Astrocyte (in vitro differentiated cells and primary cell): ENCODE measurements at places on chromosomes 2 and 18. TPM values are rescaled to one million over a fixed set of nuclear protein-coding genes. Genes with fewer than 3 reads are reported as not detected.

Gene TRIB2
- 22.6 and 28.6 TPM in 2 replicates for total RNA-seq

Gene MDH1
- 175 and 177 TPM in 2 replicates for total RNA-seq

DNA sequence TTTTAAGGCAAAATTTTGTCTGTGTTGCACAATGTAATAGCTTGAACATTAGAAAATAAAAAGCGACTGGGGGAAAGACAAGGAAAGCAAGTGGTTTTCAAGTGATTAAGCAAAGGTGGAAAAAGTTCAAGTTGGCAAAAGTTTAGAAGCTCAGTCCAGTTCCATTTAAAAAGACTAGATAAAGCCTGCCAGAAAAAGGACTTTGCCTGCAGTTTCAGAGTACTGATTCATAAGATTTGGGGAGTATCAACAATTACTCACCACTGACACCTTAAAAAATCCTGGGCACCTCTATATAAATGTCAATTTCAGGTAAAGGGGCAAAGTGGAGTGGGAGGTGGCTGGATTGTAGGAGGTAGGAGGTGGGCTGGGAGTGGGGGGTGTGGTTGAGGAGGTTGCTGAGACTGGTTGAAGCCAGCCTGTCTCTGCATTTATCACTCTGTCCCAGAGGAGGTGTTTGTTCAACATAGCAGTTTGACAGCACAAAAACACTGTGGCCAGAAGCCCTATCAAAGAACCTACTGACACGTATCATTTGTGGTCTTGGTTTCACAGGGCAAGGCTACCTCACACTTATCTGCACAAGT lies 14.6 kb downstream of the ZEB2 start:
- peaks cover 18% of the 10 kb centered on the region for H3K4me1 ChIP-seq
- peak; percentile 65 for DNase-seq
- H3K27me3 ChIP-seq = no peaks in the 10 kb centered on the region
- H3K4me3 ChIP-seq = no peak overlapping the region

Gene SPP2
- total RNA-seq = not detected in 2 replicates

DNA sequence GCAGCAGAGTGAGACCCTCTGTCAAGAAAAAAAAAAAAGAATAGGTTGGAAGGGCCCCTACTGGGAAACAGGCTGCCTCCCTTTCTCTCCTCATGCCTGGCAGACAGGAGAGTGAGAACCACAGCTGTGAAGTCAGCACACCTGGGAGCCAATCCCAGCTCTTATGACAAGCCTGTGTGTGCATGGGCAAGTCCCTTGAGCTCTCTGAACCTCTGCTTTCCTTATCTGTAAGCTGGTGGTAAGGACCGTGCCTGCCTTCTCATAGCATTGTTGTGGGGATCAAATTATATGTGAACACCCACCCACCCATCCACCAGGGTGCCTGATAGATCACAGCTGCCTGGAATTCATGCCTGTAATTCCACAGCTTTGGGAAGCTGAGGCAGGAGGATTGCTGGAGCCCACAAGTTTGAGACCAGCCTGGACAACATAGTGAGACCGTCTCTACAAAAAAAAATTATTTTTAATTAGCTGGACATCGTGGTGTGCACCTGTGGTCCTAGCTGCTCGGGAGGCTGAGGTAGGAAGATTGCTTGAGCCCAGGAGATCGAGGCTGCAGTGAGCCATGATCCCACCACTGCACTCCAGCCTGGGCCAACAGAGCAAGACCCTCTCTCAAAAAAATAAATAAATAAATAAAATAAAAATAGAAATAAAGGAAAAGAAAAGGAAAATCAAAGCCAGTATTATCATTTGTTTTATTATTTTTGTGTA lies 66.9 kb upstream of the MCFD2 start:
- no peaks in the 10 kb centered on the region for H3K27me3 ChIP-seq
- DNase-seq = no peak
- peaks cover 27% of the 10 kb centered on the region for H3K36me3 ChIP-seq
- peaks cover 45% of the 10 kb centered on the region for H3K4me1 ChIP-seq

GRCh38 chr2:218209078-218209477 lies 7.9 kb upstream of the ARPC2 start:
- H3K4me1 ChIP-seq = no peaks in the 10 kb centered on the region
- H3K4me3 ChIP-seq = no peak overlapping the region
- DNase-seq = no peak
- no peak overlapping the region for H3K27ac ChIP-seq
- H3K27me3 ChIP-seq = no peaks in the 10 kb centered on the region

Gene REEP1
- 0.61 and 1.1 TPM in 2 replicates for total RNA-seq

Gene SFT2D3
- total RNA-seq = 2.9 and 3.0 TPM in 2 replicates

- no peaks in the 10 kb centered on the region for H3K36me3 ChIP-seq
- H3K27ac ChIP-seq = no peak overlapping the region
- H3K4me1 ChIP-seq = no peaks in the 10 kb centered on the region
- DNase-seq = no peak
These were observed 92.0 kb downstream of the TMEM163 start for GRCh38 chr2:134626781-134627180.

Gene IL1R2
- 0.34 TPM in 1 of 2 replicates, not detected in the other for total RNA-seq

DNA sequence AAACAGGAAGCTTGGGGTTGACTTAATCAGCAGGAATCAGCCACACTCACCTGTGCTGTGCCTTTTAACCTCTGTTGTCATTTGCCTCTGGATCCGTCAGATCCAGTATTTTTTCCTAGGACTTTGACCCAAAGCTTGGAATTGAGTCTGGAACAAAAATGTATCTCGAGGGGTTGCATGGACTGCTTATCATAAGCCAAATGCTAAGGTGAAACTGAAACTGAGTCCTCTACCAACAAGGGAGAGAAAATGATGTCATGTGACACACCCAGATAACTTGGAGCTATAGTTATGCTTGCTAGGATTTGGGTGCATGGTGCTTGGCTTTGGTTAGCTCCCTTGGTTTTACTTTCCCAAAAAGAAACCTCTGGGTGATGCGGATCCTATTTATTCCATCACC lies 2158.6 kb upstream of the PIK3C3 start:
- H3K4me1 ChIP-seq = no peaks in the 10 kb centered on the region
- no peak overlapping the region for H3K27ac ChIP-seq
- H3K27me3 ChIP-seq = no peaks in the 10 kb centered on the region
- no peaks in the 10 kb centered on the region for H3K36me3 ChIP-seq
- DNase-seq = no peak

GRCh38 chr2:8581234-8581561 lies 100.7 kb upstream of the ID2 start:
- H3K4me3 ChIP-seq = no peak overlapping the region
- no peak for DNase-seq
- H3K27me3 ChIP-seq = peaks cover 4% of the 10 kb centered on the region

DNA sequence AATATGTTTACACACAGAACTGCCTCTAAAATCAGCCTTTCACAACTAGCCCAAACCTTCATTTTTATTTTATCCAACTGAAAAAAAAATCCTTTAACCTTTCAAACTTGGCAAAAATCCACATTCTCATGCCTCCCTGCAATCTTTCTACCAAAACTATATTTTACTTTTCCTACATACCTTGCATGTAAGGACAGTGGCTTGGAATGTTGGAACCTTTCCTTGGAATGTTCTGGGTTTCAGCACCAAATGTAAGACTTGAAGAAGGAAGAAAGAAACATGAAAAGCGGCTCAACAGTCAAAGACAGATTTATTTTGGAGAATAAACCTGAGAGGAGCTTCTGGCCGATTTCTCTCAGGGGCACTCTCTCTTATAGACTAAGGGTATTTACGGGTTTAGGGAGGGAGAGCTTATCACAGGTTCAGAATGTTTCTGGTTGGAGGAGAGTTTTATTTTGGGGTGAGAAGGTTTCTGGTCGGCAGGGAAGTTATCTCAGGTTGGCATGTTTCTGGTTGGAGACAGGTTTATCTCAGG lies 79.7 kb downstream of the RRM2 start:
- no peak overlapping the region for H3K27ac ChIP-seq
- no peaks in the 10 kb centered on the region for H3K27me3 ChIP-seq
- H3K4me3 ChIP-seq = no peak overlapping the region

DNA sequence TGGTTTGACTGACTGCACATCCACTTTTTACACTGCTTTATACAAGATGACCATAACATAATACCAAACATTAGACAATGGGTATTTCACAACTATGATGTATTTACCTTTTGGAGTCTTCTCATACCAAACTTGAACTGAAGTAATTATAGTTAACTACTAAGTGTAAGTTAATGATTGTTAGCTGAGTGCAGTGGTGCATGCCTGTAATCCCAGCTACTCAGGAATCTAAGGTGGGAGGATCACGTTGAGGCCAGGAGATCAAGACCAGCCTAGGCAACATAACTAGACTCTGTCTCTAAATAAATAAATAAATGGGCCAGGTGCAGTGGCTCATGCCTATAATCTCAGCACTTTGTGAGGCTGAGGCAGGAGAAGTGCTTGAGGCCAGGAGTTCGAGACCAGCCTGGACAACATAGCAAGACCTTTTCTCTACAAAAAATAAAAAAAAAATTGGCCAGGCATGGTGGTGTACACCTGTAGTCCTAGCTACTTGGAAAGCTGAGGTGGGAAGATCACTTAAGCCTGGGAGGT lies 44.9 kb upstream of the ORC2 start:
- H3K4me1 ChIP-seq = no peaks in the 10 kb centered on the region
- H3K27ac ChIP-seq = no peak overlapping the region
- DNase-seq = no peak
- H3K27me3 ChIP-seq = no peaks in the 10 kb centered on the region
- no peak overlapping the region for H3K4me3 ChIP-seq

DNA sequence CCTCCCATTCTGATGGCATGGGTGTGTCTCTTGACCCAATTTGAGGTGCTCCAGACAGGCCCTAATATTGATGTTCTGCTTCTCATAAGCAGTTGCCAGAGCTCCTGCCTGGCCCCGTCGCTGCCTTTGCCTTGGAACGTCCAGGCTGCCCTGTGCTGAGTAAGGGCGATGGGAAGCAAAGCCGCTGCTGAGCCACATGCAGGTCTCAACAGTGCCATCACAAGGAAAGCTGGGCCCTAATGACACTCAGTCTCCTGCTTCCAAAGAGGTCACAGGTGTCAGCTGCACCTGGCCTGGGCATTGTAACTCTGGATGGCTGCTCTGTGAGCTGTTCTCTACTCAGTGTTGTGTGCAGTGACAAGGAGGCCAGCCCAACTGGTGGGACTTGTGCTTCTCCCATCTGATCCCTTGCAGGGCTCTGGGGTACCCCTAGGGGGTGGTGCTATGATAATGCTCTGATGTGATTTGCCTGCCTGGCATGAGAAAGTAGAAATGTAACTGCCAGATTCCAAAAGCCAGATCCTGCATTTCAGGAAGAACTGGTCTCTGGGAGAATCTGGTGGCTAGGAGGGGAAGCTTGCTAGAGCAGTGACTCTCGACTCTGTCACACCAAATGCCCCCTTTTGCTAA lies 8.7 kb downstream of the TTC39C start:
- H3K27me3 ChIP-seq = no peaks in the 10 kb centered on the region
- no peaks in the 10 kb centered on the region for H3K36me3 ChIP-seq
- no peak overlapping the region for H3K27ac ChIP-seq

DNA sequence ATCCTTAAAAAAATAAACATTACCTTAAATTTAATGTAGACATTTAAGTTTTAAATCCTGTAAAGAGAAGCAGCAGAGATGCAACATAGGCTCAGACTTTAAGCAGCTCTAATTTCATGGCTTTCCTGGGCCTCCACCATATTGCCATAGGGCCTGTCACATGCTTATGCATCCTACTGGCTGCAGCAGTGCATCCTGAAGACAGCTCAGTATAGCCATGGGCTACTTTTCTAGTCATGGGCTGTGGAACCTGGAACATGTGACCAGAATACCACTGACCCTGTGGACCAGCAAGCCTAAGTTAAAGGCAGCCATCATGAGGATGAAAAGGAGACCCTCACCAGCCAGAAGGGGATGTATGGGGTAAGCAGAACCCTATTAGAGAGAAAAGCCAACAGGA lies 10.7 kb downstream of the RMP24 start:
- no peaks in the 10 kb centered on the region for H3K27me3 ChIP-seq
- H3K4me1 ChIP-seq = peaks cover 8% of the 10 kb centered on the region
- DNase-seq = no peak
- H3K36me3 ChIP-seq = peaks cover 20% of the 10 kb centered on the region
- H3K4me3 ChIP-seq = no peak overlapping the region

- H3K4me3 ChIP-seq = no peak overlapping the region
- DNase-seq = peak; percentile 20
- H3K36me3 ChIP-seq = no peaks in the 10 kb centered on the region
- peaks cover 9% of the 10 kb centered on the region for H3K27me3 ChIP-seq
- peaks cover 6% of the 10 kb centered on the region for H3K4me1 ChIP-seq
These were observed 25.5 kb upstream of the SEC11C start for GRCh38 chr18:59114160-59114559.

Gene LYPD1
- total RNA-seq = 51.1 and 61.6 TPM in 2 replicates

Gene TMEM185B
- total RNA-seq = 27.9 and 30.8 TPM in 2 replicates

Gene RESP18
- total RNA-seq = not detected in 2 replicates

GRCh38 chr2:129732630-129733026 lies 246.8 kb upstream of the RAB6C start:
- no peaks in the 10 kb centered on the region for H3K27me3 ChIP-seq
- no peaks in the 10 kb centered on the region for H3K4me1 ChIP-seq
- no peaks in the 10 kb centered on the region for H3K36me3 ChIP-seq
- DNase-seq = no peak
- H3K27ac ChIP-seq = no peak overlapping the region

GRCh38 chr18:31302991-31303390 lies 15.0 kb upstream of the DSG1 start:
- DNase-seq = peak; percentile 69
- H3K4me1 ChIP-seq = peaks cover 4% of the 10 kb centered on the region
- no peaks in the 10 kb centered on the region for H3K27me3 ChIP-seq

GRCh38 chr2:213162516-213163118 lies 11.2 kb upstream of the IKZF2 start:
- H3K4me3 ChIP-seq = no peak overlapping the region
- H3K36me3 ChIP-seq = no peaks in the 10 kb centered on the region
- peak; percentile 56 for DNase-seq
- no peaks in the 10 kb centered on the region for H3K27me3 ChIP-seq

Gene SERPINB3
- not detected in 2 replicates for total RNA-seq

- no peak overlapping the region for H3K4me3 ChIP-seq
- no peak for DNase-seq
- no peaks in the 10 kb centered on the region for H3K4me1 ChIP-seq
- no peaks in the 10 kb centered on the region for H3K27me3 ChIP-seq
- H3K27ac ChIP-seq = no peak overlapping the region
These were observed 322.3 kb downstream of the KCNS3 start for GRCh38 chr2:18200771-18201170.

Gene ERFE
- 0.60 and 1.4 TPM in 2 replicates for total RNA-seq
